ENCODE measurements at places on chromosomes 2 and 18.

- no peak for DNase-seq
Observed at GRCh38 chr2:70668911-70669310, 99.1 kb downstream of the ADD2 start.

GRCh38 chr2:237618449-237618848 lies 8.9 kb upstream of the LRRFIP1 start:
- no peak for DNase-seq

- DNase-seq = peak; percentile 95
Observed at GRCh38 chr2:55120634-55121359, 70.5 kb upstream of the RTN4 start.

DNA sequence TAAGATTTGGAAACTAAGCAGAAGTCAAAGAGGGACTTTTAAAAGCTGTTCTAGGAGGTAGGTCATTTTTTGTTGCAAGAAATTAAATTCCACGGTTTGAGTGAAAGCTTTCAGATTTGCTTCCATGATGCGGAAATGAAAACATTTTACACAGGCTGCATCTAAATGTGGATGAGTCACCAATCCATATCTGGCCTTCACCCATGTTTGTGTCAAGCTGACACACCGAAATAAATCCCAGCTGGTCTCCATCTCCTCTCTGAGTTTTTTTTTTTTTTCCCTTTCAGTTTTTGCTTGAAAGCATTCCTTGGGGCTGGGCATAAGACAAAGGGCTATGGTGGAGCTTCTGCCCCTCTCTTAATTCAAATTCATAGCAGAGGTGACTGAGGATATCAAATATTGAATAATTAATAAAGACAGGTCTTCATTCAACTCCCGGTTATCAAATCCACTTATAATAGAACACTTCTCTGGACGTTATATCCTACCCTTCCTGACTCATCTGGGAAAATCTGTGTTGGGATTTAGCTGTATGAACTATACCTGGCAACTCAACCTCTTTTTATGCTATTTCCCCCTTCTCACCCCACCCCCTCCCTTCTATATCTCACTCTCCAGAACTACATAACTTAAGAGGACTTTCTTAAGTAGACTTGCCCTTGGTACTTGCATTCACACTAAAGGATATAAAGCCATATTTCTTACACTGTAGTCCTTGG lies 558.3 kb upstream of the GCFC2 start:
- DNase-seq = no peak

All from NCI-H524 (cell line).